ENCODE measurements at places on chromosomes 1 and 21.
A peak's percentile ranks its signal among the peaks of the same experiment; 100 is the strongest.

DNA sequence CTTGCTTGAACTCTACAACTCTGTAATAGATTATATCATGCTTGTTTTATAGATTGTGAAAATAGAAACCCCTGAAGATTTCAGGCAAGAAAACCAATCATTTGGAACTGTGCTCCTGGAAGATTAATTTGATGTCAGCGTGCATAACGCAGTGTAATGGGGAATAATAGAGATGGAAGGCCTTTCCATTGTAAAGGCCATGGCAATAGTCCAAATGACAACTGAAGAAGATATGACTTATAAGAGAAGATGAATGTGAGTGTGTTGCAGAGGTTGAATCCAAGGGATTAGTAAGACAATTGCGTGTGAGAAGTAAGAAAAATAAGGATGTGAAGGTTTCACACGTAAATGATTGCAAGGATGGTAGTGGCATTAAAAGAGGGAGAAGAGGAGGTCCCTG lies 285.0 kb downstream of the DUSP10 start:
- DNase-seq: no peak

DNA sequence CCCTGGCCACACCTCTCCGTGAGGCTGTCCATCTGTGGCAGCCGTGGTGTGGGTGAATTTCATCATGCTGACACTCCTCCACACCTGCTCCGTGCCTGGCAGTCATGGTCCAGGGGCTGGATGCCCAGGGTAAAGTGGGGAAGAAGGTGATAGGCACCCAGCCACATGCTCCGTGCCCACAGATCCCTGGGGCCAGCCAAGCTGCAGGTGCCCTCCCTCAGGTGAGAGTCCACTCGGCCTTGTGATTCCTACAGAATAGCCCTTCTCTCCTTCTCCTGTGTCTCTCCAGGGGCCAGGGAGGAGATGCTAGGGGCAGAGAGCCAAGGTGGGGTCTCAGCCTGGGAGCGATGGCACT lies 16.8 kb upstream of the POFUT2 start:
- DNase-seq: no peak

- DNase-seq: no peak
Observed at GRCh38 chr1:246092136-246092535, 414.9 kb downstream of the SMYD3 start.

DNA sequence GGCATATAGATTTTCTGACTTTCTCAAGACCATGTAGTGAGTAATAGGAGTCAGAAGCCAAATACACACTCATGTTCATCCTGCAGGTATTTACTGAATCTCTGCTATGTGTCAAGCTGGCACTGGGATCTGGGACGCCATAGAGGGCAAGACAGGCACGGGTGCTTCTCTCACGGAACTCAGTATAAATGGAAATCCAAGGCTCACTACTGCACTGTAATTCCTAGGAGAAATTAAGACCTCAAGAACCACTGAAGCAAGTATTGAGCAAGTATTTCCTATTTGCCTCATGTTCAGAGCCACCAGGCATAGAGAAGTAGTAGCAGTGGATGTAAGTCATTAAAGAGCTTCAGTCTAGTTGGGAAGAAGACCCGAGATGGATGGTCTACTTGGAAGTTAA lies 38.9 kb downstream of the EIF2D start:
- DNase-seq: no peak

GRCh38 chr1:7608628-7609305 lies 162.3 kb upstream of the VAMP3 start:
- peak; percentile 49 for DNase-seq

DNA sequence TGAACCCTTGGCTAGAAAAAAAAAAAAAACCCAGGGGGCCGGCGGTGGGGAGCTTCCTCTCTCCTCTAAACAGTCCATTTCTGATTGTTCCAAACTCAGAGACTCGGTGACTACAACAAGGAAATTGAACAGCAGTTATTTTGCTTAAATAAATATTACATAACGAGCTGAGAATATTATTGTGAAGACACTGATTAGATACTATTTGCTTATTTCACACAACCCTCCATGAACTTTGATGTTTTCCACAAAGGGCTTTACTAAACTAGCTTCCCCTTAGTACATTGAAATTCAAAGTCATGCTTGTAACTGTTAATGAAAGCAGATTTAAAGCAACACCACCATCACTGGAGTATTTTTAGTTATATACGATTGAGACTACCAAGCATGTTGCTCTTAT lies at the start of gene CFHR5:
Gene CFHR5 (plus strand): TSS at position 279 of the 400 bp plus-strand sequence. CDS start 109 bp downstream, at position 388.
- DNase-seq: no peak

DNA sequence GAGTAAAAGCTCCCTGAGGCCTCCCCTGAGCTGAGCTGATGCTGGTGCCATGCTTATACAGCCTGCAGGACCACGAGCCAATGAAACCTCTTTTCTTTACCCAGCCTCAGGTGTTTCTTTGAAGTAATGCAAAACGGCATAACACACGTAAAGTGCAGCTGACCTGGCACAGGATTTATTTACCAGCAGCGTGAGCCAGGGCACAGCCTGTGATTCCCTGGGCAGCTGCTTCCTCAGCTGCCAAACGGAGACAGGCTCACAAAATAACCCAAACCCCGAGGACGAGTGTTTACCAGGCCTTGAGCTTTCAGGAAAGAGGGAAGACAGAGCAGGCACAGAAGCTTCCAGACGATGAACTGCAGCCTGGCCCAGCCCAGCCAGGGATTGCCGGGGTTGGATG lies 120.6 kb upstream of the ARHGEF16 start:
- no peak for DNase-seq

DNA sequence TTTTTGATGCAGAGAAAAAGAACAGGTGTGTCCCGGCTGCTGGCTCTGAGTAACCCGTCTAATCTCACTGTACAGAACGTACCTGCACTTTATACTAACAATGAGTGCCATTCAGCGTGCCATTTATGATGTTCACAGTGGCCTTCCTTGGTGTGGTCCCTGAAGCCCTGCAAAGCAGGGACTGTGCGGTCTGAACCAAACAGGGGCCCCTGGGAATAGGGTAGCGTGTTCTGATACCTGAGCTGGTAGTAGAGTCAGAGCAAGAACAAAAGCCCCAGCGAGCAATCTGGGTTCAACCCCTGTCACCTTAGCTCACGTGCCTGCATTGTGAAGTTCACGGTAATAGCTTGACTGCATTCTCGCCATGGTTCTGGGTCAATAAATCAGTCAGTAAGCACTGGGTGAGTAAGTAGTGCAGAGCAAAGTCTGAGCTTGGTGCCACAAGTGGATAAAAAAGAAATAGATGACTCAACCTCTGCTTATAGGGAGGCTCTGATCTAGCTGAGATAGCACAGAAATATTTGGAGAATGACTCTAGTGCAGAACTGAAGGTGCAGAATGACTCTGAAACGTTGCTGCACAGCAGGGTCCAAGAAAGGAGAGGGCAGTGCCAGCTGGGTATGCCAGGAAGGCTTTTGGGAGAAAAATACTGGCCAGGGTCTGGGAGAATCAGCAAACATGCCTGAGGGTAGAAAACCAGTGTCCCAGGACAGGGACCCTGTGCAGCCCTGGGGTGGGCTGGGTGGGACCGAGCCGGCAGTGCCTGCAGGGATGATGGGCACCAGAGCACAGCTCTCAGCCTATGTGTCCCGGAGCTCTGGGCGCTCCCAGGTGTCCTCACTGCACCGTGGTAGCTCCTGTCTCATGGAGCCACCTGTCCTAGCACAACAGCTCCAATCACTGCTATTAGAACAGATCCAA lies 125.9 kb downstream of the RHOU start:
- peak; percentile 85 for DNase-seq

DNA sequence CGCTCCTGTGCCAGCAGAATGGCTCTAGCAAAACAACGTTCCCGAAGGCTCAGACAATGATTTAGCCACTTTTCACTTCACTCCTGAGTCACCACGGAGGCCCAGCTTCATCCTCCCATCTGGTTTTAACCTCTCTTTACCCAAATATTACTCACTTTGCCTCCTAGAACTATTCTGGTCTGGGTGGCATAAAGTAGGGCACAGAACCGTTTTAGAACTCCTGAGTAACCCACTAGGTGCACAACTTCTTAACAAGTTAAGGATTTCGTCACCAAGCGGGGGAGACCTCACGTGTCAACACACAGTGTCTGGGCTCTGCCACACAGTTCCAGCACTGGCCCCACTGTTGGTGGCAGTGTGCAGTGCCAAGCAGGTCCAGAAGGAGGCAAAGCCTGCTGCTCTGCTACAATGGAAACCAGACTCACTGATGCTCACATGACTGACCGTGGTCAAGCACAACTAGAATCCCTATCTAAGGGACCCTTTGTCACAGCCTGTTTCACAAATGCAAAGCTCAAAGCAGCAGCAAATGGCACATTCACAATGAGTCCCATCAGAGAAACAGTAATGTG lies 121.7 kb downstream of the SIPA1L2 start:
- DNase-seq: no peak

DNA sequence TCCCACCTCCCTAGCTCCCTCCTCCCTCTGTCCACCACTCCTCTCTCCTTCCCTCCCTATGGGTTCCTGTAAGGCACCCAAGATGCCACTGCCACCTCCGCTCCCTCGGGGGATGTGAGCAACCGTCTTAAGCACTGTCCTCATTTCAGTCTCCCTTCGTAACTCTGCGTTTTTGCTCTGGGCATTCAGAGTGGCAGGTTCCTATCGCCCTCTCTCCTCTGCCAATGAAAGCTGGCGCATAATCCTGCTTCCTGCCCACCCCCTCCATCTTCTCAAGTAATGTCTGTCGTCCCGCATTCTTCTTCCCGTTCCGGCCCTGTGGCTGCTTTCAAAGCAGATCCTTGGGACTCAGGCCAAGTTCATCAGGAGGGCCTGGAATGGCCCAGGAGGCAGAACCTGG lies 253.9 kb upstream of the TMEM51 start:
- DNase-seq: no peak

GRCh38 chr1:3733883-3734589 lies 18.2 kb upstream of the CCDC27 start:
- DNase-seq: no peak

- no peak for DNase-seq
Observed at GRCh38 chr21:42540396-42540795, 26.7 kb downstream of the SLC37A1 start.

DNA sequence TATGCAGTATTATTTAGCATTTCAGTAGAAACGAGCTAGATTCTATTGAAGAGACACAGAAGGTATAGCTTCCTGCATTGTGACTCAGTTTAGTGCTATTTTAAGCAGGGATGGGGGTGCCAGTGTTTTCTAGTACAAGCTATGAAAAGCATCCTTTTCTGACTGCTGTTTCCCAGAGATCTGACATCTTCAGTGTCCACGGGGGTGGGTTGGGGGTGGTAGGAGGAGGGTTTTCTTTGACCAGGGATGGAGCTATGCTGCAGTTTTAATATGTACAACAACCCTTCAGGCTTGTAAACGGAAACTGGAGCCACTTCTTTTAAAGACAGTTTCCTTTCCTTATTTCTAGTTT lies 2.7 kb upstream of the NEGR1 start:
- peak; percentile 87 for DNase-seq

DNA sequence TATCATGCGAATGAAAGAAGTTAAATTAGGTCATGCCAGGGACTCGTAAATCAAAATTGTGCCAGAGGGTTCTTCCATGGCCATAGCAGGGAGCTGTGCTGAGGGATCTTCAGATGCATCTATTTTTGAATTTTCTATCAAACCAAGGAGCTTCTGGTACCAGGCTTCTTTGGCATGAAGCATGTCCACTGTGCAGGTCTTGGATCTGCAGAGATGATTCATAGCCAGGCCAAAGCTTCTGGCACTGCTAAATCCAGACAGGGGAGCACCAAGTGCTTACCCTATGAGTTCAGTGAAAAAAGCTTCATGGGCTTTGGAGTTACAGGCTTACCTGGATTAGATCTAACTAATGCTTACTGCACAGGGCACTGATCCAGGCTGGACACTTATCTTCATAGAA lies 154.2 kb upstream of the DAB1 start:
- DNase-seq: no peak

DNA sequence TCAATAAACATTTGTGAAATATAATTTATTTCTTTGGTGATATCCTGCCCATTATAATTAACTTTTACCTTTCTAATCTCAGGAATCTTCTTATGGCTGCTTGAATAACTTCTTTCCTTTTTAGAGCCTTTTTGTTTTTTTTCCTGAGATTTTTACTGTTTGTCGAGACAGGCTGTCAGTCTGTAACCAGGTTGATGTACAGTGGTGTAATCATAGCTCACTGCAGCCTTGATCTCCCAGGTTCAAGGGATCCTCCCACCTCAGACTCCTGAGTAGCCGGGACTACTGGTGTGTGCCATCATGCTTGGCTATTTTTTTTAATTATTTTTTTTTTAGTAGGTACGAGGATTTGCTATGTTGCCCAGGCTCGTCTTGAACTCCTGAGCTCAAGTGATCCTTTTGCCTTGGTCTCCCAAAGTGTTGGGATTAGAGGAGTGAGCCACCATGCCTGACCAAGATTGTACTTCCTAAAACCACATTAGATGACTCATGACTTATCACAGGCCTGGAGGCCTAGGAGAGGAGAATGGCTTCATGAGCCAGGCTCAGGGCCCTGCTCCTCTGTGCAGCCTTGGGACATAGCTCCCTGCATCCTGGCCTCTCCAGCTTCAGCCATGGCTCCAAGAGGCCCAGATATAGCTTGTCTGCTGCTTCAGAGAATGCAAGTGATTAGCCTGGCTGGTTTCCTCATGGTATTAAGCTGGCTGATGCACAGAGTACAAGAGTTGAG lies 48.6 kb downstream of the CTH start:
- DNase-seq: peak; percentile 22

DNA sequence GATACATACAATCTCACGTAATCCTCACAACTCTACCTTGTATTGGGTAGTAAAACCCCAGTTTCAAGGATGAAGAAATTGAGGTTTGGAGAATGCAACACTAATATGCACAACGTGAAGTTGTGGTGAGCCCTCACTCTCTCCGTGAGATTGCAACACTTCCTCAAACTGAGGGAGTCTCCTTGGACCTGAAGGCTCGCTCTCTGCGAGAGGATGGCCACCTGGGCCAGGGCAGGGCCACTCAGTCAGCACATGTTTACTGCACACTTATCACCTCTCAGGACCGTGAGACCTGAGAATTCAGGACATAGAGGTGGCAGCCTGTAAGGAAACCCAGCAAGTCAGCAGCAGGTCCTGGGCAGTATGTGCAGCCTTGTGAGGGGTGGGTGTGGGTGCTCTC lies 8.7 kb downstream of the SH3BP5L start:
- DNase-seq: no peak

GRCh38 chr21:18006691-18007090 lies 187.5 kb upstream of the C21orf91 start:
- no peak for DNase-seq

DNA sequence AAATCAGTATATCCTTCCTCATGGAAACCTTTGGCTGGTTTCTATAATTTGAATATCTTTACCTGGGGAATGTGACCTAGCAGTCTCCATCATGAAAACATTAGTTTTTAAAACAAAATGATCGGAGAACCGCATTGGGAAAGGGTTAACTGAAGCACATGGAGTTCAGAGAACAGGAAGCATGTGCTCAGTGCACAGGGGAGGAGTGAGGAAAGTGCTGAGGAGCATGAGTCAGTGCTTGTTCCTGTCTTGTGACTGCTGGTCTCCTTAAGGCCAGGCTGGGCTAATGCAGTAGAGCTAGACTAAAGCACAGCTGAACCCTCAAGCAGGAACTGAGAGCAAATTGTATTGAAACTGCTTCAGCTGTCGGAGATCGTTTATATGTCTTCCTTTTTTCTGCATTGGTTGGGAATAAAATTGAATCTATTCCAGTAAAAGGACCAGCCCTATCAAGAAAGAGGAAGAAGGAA lies 5.8 kb downstream of the IFI16 start:
- DNase-seq: peak; percentile 96

Measured in choroid plexus epithelial cell (primary cell).